ENCODE measurements at places on chromosomes 1 and 21.
A peak's percentile ranks its signal among the peaks of the same experiment; 100 is the strongest.

- DNase-seq: no peak
Measured at GRCh38 chr1:13597166-13597565, 13.5 kb downstream of the PDPN start.

GRCh38 chr1:26153966-26154532, 4.8 kb upstream of the FAM110D start:
- DNase-seq: no peak

DNA sequence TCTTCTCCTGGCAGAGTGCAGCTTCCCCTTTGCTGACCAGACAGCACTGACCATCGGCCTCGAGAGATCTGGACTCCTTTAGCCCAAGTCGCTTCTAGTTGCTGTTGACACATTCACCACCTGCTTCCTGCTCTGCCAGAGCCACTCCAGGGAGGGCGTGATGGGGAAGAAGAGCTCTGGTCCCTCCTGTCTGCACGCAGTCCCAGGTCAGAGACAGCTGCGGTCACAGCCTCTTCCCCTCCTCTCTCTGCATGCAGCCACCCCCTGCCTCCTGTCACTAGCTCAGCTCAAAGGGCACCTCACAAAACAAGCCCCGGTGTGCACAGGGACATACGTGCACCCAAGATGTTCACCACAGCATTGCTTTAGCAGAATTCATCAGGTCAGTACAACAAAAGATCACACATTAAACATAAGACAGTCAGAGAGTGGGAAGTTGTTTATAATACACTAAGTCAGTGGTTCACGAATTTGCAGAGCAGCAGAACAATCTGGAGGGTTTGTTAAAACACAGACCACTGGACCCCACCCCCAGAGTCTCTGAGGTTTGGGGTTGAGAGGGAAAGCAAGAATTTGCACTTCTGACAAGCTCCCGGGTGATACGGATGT, 132.9 kb downstream of the SYF2 start:
- DNase-seq: no peak

GRCh38 chr1:22628698-22629444, 7.6 kb upstream of the C1QA start:
- no peak for DNase-seq

DNA sequence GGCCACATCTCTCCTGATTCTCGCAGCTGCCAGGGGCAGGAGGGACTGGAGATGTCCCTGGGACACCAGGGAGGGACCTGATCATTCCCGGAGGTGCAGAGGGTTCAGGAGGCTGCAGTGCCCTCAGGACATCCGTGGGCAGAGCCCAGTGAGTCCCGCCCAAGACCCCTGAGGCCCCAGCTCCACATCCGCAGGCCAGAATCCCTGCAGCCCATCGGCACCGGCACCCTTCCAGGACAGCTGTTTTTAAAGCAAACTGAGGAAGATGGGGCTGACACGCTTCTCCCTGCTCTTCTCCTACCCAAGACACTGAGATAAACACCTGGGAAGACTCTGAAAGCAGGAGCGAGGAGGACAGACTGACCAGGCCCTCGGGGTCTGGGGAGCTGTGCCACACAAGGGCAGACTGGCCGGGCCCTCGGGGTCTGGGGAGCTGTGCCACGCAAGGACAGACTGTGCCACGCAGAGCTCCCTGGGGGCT, 25.5 kb downstream of the SLC19A1 start:
- DNase-seq: no peak

DNA sequence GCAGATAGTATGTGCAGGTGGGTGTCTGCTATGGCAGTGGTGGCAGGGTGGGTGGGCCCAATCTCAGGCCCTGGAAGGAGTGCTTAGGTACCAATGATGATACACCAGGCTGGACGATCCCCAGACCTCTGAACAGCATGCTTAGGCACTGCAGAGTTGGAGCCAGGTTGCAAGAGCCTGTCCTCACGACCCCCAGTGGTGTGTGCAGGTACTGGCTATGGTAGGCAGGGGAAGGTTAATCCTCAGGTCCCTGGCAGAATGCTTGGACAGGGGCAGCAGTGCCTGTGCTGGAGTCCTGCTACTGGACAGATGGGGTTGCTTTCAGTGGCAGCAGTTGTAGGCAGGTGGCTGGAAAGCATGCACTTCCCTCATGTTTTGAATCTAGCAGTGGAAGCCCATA, 100.5 kb upstream of the NEK7 start:
- peak; percentile 1 for DNase-seq

GRCh38 chr21:29904359-29905282, 35.2 kb downstream of the GRIK1 start:
- no peak for DNase-seq

- DNase-seq: no peak
Measured at GRCh38 chr1:20742671-20743070, 10.2 kb upstream of the SH2D5 start.

DNA sequence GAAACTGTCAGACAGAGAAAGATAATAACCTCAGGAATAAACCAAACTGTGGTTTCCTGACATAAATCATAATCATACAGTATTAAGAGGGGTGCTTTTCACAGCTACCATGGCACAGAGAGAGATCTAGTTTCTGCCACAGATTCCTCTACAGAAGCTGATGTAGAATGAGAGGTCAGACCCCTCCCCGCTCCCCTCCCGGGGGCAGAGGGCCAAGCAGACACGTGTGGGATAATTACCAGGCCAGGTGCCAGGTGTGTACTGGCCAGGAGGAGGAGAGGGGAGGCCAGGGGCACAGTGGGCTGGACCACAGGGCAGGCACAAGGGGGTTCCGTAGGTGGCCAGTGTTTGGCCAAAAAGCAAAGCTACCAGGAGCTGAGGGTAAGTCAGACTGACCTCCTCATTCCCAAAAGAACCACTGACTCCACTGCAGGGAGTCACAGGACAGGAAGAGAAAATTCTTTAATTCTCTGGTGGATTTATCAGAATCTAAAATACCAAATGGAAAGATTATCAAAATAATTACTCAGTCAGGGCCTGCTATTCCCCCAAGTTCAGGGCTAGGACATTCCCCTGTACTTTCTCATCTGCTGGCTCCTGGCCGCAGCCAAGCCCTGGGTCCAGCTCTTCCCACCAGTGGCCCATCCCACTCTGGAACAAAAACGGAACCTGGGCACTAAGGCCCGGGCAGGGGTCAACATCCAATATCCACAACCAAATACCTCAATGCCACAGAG, 30.0 kb downstream of the C2CD2 start:
- no peak for DNase-seq

DNA sequence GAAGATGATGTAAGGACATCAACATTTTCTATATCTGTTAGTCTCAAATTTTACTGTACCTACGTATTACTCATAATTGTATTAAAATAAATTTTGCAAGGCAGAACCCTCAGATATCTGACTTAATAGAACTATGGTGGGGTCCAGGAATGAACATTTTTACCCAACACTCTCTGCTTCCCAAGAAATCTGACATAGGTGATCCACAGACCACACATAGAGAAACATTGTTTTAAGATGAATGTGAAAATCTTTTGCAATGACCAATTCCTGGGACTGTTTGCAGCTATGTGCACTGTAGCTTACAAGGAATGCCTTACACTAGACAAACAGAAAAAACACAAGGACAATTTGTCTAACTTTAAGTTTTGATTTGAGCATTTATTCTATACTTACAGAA, 645.6 kb upstream of the ADGRL2 start:
- no peak for DNase-seq

GRCh38 chr1:66535061-66535460, 1.1 kb downstream of the SGIP1 start:
- no peak for DNase-seq

GRCh38 chr21:28513428-28513827, 479.2 kb downstream of the LTN1 start:
- DNase-seq: no peak

- no peak for DNase-seq
Measured at GRCh38 chr1:30379684-30380624, 343.4 kb downstream of the MATN1 start.

Measured in stimulated activated CD4-positive, alpha-beta T cell treated with anti-CD3 and anti-CD28 coated beads, Interleukin-1b, Interleukin-23, amount 100 ng/mL, for 4 hours (primary cell).